ENCODE measurements at places on chromosomes 2 and 18. TPM values are rescaled to one million over a fixed set of nuclear protein-coding genes. Genes with fewer than 3 reads are reported as not detected.

Gene TLX2
- 0.21 TPM for total RNA-seq

DNA sequence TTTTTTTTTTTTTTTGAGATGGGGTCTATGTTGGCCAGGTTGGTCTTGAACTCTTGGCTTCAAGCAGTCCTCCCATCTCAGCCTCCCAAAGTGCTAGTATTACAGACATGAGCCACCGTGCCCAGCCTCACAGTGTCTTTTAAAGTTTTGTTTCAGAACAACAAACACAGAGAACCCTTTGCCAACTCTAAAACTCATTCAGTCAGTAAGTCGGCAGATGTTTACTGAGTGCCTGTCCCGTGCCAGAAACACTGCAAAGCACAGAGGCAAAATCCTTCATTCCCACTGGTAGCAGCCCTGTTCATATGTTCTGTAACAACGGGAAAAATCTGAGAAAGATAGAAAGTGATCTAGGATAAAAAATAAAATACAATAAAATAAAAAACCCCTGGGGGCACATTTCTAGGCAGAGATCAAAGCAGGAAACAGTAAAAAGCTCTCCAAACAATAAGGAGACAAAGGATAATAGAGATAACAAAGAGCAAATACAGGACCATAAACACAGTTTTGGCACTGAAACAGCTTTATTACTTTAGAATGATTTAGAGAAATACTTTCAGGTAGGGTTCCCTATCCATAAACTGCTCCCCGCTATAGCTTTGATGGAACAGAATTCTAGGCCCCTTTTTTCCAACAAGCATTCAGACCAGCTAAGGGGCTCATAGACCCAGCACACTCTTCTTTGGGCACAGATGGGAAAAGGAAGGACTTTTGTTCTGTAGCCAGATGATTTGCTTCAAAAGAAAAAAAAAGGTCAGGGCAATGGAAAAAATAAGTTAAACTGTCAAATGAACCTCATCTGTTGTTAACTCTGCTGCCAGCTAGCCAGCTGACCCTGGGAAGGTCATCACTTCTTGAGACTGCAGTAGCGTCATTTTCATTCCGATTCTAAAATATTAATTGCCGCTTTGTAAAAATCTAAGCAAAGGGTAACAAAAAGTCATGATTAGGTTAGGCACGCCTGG is 212.3 kb downstream of the CDH20 start:
- H3K4me3 ChIP-seq: no peak overlapping the region
- H3K27ac ChIP-seq: no peak overlapping the region
- no peaks in the 10 kb centered on the region for H3K4me1 ChIP-seq
- H3K27me3 ChIP-seq: peaks cover 6% of the 10 kb centered on the region
- no peak for DNase-seq

GRCh38 chr2:857081-857480 is 93.6 kb upstream of the SNTG2 start:
- H3K4me1 ChIP-seq: peaks cover 12% of the 10 kb centered on the region
- H3K27ac ChIP-seq: no peak overlapping the region
- H3K4me3 ChIP-seq: no peak overlapping the region
- no peaks in the 10 kb centered on the region for H3K36me3 ChIP-seq
- no peak for DNase-seq
- H3K27me3 ChIP-seq: no peaks in the 10 kb centered on the region

DNA sequence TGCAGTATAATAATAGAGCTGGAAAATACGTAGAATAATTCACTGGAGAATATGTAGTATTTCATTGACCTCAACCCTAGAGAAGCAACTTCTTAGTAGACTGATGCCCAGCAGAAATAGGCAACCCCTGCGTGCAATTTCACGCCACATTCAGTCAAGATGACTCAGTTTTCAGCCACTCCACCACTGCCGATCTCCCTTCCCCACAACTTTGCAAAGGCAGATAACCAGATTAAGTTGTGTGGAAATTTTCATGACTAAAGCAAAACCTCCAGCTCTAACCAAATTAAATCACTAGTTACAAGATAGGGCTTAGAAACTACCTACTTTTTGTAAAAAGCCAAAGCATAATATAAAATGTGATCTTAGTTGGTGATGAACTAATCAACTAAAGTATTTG is 63.3 kb upstream of the STK17B start:
- H3K4me3 ChIP-seq: peak overlapping the region; percentile 52
- peaks cover 11% of the 10 kb centered on the region for H3K36me3 ChIP-seq
- DNase-seq: peak; percentile 83
- H3K27me3 ChIP-seq: no peaks in the 10 kb centered on the region

- H3K27ac ChIP-seq: no peak overlapping the region
- H3K4me1 ChIP-seq: peaks cover 3% of the 10 kb centered on the region
- DNase-seq: no peak
Measured at GRCh38 chr2:38129481-38129880, 53.5 kb upstream of the CYP1B1 start.
